ENCODE measurements at places on chromosomes 7 and 10. TPM values are rescaled to one million over a fixed set of nuclear protein-coding genes. Genes with fewer than 3 reads are reported as not detected.
A peak's percentile ranks its signal among the peaks of the same experiment; 100 is the strongest.

Gene ST8SIA6
- 0.46 TPM for polyA plus RNA-seq

GRCh38 chr7:122974229-122974628 is 21.3 kb downstream of the TAS2R16 start:
- no peak for DNase-seq

GRCh38 chr10:35892526-35892925 is 250.4 kb upstream of the FZD8 start:
- DNase-seq, result peak; percentile 80

Gene RAB19
- polyA plus RNA-seq, result 0.75 TPM

Gene IGFBP3
- 39.9 TPM for polyA plus RNA-seq

DNA sequence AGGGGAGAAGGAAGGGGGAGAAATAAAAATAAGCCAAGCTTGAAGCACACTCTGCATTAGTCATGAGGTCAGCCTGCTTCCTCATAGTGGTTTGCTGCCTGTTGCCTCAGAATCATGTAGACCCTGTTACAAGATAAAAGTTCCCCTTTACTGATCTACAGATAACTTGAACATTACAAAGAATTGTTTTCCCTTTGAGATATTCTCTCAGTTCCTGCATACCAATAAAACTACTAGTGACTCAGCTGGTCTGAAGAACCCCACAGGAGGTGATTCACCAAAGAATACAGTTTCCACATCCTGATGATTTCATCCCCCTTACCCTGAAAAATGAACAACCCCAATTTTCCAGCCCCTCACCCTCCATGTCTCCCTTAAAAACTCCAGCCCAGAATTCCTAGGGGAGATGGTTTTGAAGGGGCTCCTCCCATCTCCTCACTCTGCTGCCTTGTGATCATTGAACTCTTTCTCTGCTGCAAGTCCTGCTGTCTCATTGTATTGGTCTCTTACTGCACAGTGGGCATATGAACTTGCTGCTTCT is 31.5 kb upstream of the NRP1 start:
- DNase-seq, result no peak
